ENCODE measurements at places on chromosomes 16 and 17. TPM values are rescaled to one million over a fixed set of nuclear protein-coding genes. Genes with fewer than 3 reads are reported as not detected.

The CCL4 gene
- total RNA-seq: not detected

The OTOP3 gene
- not detected for total RNA-seq

The CCR7 gene
- 0.33 TPM for total RNA-seq

The NPIPA2 gene
- 0.28 TPM for total RNA-seq

The GLTPD2 gene
- not detected for total RNA-seq

The DPEP3 gene
- not detected for total RNA-seq

The PRR11 gene
- 3.2 TPM for total RNA-seq

The CDK5RAP3 gene
- 48.0 TPM for total RNA-seq

The HOXB6 gene
- total RNA-seq: 11.9 TPM

The PDILT gene
- total RNA-seq: not detected

The CSH1 gene
- not detected for total RNA-seq

The SULT1A3 gene
- 7.1 TPM for total RNA-seq
